ENCODE measurements at places on chromosomes 2 and 18. TPM values are rescaled to one million over a fixed set of nuclear protein-coding genes. Genes with fewer than 3 reads are reported as not detected.

SATB2 gene
- 7.2 TPM for polyA plus RNA-seq

VWA3B gene
- 1.1 TPM for polyA plus RNA-seq

IFIH1 gene
- polyA plus RNA-seq, result 2.9 TPM

RAB27B gene
- 0.17 TPM for polyA plus RNA-seq

OLA1 gene
- 122 TPM for polyA plus RNA-seq

REV1 gene
- polyA plus RNA-seq, result 8.6 TPM

CNGA3 gene
- polyA plus RNA-seq, result 10.8 TPM

DOCK10 gene
- polyA plus RNA-seq, result 10.0 TPM

RNF149 gene
- 6.6 TPM for polyA plus RNA-seq

CRYGC gene
- not detected for polyA plus RNA-seq

MC4R gene
- not detected for polyA plus RNA-seq

CMPK2 gene
- polyA plus RNA-seq, result 5.9 TPM

CLHC1 gene
- polyA plus RNA-seq, result 1.5 TPM

CYBRD1 gene
- 8.0 TPM for polyA plus RNA-seq

CDH19 gene
- polyA plus RNA-seq, result 0.68 TPM

IL1F10 gene
- not detected for polyA plus RNA-seq

UXS1 gene
- polyA plus RNA-seq, result 28.1 TPM

SEPTIN10 gene
- 19.4 TPM for polyA plus RNA-seq

CD8B2 gene
- 1.6 TPM for polyA plus RNA-seq

NR4A2 gene
- polyA plus RNA-seq, result 4.3 TPM

DNER gene
- polyA plus RNA-seq, result 392 TPM

ANKRD30BL gene
- polyA plus RNA-seq, result not detected

UGT1A7 gene
- polyA plus RNA-seq, result not detected

ANKRD29 gene
- 1.2 TPM for polyA plus RNA-seq

DSG1 gene
- 0.05 TPM for polyA plus RNA-seq

ZAP70 gene
- not detected for polyA plus RNA-seq

CYP1B1 gene
- 1.3 TPM for polyA plus RNA-seq

CD207 gene
- polyA plus RNA-seq, result 0.39 TPM

NYAP2 gene
- polyA plus RNA-seq, result 0.20 TPM

RFX8 gene
- not detected for polyA plus RNA-seq

ALLC gene
- polyA plus RNA-seq, result not detected

STPG4 gene
- not detected for polyA plus RNA-seq

STARD6 gene
- polyA plus RNA-seq, result 0.75 TPM

TMX3 gene
- 6.0 TPM for polyA plus RNA-seq

FKBP1B gene
- polyA plus RNA-seq, result 22.8 TPM

VPS4B gene
- 30.5 TPM for polyA plus RNA-seq

UGT1A3 gene
- polyA plus RNA-seq, result not detected

Data from brain (organoid and tissue), 16 donors.